Activated T-cell treated with anti-CD3 and anti-CD28 coated beads for 4 hours (primary cell): ENCODE measurements at places on chromosomes 2 and 18.

- no peak for DNase-seq
Measured at GRCh38 chr2:101420623-101421022, 33.3 kb upstream of the CREG2 start.

DNA sequence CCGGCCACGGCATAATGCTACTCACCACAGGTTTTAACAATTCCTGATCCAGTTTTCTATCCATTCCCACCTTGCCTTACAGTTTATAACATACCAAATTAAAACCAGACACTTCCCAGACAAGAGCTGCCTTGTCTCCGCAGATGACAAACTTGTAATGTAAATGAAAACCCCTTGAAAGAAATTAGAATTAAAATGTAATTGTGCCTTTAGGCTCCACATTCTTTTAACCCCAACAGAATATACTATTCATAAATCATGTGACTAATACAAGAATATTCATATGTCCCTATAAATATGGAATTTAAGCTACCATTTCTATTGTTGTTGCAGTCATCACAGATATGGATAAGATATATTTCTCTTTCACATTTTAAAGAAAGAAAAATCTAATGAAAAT is 69.9 kb upstream of the ZBTB14 start:
- DNase-seq, result no peak

- DNase-seq, result no peak
Measured at GRCh38 chr18:35581546-35581897, at the start of gene GALNT1. GALNT1 (plus strand) TSS chr18:35581740; CDS start chr18:35654663, 72,923 bp downstream.

DNA sequence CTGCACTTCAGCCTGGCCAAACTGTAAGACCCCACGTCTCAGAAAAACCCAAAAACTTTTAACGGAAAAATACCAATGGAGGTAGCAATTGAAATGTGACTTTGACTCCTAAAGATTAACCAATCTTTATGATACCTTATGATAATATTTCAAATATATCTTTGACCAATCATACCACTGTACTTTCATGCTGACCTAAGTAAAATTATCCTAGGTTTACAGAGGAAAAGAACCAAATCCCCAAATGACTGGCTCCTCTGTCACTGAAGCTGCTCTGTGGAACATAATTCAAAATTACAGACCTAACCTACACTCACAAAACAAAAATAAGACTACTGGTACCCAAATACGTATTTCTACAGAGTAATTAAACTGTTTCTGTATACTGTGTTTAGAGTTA is 7.7 kb upstream of the STPG4 start:
- no peak for DNase-seq

- no peak for DNase-seq
Measured at GRCh38 chr18:59876310-59876626, 23.5 kb upstream of the PMAIP1 start.

DNA sequence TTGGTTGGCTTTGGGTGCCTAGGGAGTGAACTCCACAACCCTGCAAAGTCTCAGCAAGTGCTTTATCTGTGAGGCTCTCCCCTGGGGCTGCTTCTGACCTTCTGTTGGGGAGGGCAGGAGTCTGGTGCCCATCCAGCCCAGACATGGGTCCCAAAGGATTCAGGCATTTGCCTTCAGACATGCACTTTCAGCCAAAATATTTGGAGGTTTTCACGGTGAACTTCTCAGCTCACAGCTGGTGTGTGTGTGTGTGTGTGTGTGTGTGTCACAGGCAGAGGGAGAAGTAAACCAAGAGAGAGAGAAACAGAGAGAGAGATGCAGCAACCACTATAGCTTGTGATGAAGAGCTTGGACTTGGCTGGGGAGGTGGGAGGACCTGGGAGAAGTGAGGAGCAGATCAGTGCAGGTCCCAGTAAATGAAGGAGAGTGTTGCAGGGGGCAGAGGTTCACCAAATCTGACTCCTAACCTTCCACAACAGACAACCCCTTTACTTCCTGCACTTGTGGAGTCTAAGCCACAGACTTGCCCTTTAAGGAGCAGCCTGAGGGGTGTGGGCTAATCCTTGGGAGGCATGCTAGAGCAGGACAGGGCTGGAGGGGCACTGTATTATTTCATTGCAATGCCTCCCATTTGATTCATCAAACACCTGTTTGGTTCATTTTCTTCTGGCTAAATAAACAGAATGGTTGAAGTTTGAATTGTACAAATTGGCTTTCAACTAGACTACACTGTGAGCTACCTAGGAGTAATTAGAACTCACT is 14.1 kb downstream of the SLC9A4 start:
- DNase-seq, result no peak

DNA sequence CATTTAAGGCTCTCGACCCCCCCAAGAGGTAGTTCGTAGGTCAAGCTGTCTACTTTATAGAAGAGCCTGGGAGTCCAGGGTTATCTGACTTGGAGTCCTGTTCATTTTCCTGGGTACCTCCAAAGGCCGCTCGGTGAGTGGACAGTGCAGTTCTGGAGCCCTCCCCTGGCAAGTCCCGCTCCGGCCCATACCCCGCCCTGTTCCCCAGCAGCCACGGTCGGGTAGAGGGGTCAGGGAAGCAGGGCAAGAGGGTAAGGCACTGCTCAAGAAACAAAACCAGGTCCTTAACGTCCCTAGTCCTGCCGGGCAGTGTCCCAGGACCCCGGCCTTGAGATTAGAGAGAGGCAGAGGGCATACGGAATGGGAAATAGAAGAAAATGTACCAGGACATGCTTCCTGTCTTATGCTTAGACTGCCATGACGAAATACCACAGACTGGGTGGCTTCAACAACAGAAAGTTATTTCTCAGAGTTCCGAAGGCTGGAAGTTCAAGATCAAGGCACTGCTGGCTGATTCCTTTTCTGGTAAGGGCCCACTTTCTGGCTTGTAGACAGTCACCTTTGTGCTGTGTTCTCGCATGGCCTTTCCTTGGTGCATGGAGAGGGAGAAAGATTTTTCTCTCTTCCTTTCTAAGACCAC is 5.4 kb upstream of the HPCAL1 start:
- DNase-seq, result no peak

DNA sequence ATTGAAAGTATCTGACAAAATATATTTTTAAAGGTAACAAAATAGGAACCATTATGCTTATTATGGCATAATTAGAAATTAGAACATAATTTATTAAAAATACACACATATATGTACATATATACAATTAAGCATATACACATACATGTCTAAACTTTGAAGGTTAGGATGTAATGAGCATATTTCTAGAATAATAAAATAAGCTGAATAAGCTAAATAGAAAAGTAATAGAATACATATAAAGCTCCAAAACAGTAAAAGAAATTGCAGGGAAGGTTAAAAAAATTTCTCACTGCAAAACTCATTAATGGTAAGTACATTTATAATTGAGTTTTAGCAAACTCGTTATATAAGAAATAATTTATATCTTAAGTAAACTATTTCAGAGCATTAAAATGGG is 1561.5 kb upstream of the ZEB2 start:
- DNase-seq, result no peak

DNA sequence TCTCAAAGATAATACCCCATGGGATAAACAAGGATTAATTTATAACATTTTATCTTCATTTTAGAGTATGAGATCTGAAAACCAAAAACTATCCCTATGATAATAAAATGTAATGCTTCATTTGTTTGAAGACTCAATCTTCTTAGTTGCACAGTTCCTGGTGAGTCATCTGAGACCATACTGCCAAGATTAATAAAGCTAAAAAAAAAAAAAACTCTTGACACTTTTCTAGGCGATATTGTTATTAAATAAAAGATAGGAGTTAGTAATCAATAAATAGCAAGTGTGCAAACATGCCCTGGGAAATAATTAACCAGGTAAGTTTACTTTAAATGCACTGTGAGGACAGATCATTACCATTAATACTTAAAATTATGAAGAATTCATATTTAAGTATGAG is 83.9 kb downstream of the RPE start:
- no peak for DNase-seq

DNA sequence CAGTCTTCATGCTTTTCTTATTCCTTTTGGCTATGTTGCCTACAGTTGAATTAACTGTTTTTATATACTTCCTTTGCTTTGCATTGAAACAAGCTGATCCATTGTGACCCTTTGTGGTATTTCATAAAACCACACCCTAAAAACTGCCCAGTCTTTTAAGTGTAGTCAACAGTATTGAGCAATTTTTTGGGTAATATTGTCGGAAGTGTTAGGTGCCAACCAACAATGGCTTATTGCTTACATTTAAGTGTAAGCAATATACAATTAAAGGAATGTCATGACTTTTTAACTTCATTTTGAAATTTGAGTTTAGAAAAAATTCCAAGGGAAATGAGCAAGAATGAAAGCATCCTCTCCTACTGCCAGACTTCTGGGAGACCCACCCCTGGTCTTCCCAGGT is 174.1 kb downstream of the NEDD4L start:
- DNase-seq, result no peak

GRCh38 chr2:25756536-25756935 is 83.2 kb upstream of the DTNB start:
- DNase-seq, result no peak

- DNase-seq, result no peak
Measured at GRCh38 chr18:22606563-22607283, 189.0 kb upstream of the CTAGE1 start.

DNA sequence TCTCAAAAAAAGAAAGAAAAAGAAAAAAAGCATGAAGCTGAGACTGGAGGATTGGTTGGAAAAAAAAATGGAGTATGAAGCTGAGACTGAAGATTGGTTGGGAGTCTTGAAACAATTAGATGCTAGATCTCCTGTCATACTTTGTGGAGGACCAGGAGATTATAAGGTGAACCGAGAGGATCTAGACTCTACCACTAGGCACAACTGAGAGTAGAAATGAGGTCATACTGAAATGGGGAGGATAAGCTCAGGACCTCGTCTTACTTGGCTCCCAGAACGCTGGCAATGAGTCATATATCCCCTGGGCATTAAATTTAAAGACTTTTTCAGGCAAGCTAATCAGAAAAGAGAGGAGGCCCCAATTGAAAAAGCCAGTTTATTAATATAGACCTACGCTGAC is 3.3 kb upstream of the ORC2 start:
- no peak for DNase-seq

GRCh38 chr2:37870829-37871228 is 54.3 kb upstream of the RMDN2 start:
- DNase-seq, result no peak

DNA sequence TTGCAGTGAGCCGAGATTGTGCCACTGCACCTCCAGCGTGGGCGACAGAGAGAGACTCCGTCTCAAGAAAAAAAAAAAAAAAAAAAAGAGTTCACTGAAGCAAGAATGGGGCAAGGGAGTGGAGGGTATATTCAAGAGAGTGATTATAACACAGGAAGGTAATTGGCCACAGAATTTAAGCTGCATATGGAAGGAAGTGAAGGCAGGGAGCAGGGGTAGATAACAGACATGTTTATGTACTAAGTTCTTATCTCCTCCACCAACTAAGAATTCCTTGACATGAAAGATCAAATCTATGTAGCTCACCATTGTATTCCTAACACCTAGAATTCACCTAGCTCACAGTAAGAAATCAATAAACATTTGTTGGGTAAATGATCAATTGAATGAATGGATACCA is 37.3 kb downstream of the GKN2 start:
- no peak for DNase-seq

DNA sequence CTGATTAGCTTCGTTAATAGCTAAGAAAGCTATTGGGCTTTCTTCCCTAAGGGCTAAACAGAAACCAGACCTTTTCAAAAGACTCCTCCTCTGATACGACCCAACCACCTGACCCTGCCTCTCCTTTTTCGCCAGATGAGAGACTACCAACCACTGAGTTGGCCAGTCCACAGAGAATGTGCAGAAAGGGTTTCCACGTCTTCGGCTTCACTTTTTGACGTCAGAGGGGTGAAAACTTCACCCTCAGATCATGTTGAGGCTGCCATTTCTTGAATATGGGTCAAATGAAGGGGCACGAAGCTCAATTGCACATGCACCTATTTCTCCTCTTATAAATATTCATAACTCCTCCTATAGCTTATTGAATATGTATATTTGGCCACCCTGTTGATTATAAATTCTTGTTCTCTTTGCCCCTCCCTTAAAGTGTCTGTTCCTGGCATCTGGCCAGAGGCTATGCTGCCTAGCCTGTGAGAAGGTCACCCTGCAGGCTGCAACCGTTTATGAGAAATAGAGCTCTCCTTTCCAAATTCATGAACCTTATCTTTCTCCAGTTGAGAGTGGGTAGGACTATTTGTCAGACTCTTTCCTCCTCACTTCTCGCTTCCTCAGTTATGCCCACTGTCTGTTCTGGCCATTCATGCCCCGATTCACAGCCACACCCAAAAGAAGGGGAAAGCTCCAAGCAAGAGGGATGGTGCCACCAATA is 301.6 kb downstream of the STK39 start:
- DNase-seq, result no peak

DNA sequence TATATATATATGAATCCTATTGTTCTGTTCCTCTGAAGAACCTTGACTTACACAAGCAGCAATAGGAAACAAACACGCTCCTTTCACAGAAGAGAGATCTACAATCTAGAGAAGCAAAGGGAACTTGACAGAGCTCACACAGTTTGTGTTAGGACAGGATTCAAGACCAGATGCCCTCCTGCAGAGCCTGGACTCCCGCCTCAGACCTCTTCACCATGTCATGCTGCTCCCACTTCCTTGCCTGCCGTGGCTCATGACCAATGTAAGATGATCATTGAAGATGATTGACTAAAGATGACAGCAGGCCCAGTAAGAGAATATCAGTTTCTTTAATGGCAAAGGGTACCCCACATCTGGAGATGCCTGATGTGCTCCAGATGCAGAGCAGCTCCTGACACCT is 111.2 kb upstream of the AGAP1 start:
- DNase-seq, result no peak

DNA sequence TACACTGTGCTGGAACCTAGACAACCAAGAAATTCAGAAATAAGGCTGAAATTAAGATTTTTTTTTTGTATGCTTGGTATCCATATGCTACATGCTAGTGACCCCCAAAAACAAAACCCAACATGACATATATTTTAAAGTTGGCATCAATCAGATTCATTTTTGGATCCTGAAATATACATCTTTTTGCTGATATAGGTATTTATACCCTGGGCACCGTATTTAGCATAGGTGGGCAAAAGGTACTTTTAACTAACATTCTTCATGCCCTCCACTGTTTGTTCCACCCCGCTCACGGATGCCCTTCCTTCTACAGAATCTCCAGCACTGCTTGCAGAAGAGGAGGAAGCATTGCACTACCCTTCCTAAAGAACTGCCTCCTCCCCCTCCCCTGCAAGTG is 52.6 kb downstream of the SPOPL start:
- DNase-seq, result no peak
